ENCODE measurements at places on chromosomes 11 and 22. TPM values are rescaled to one million over a fixed set of nuclear protein-coding genes. Genes with fewer than 3 reads are reported as not detected.

The CABP7 gene
- total RNA-seq, result 1.6 TPM

The TSGA10IP gene
- 5.5 TPM for total RNA-seq

The SUSD2 gene
- 11.9 TPM for total RNA-seq

DNA sequence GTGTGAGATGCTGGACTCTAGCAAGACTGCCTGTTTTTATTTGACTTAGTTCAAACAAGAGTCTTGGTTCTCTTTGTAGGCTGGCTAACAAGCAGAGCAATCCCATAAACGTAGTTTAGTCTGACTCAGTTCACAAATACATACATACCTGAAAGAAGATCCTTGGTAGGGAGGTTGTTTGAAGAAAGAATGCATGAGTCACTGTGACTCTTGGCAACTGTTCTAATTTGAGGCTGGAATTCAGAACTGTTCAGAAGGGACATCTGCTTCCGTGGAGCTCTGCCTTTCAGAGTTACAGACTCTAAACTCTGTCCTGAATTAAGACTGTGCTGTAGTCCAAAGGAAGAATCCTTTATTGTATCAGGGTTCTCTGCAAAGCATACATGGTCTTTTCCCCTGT, 32.2 kb downstream of the C2CD3 start:
- no peak overlapping the region for H3K4me3 ChIP-seq
- no peaks in the 10 kb centered on the region for H3K4me1 ChIP-seq
- no peaks in the 10 kb centered on the region for H3K36me3 ChIP-seq
- DNase-seq, result peak; percentile 20
- H3K27me3 ChIP-seq, result no peaks in the 10 kb centered on the region
- H3K27ac ChIP-seq, result peak overlapping the region; percentile 66

- H3K4me1 ChIP-seq, result no peaks in the 10 kb centered on the region
- no peak for DNase-seq
Measured at GRCh38 chr11:27310182-27310581, 52.8 kb downstream of the CCDC34 start.

DNA sequence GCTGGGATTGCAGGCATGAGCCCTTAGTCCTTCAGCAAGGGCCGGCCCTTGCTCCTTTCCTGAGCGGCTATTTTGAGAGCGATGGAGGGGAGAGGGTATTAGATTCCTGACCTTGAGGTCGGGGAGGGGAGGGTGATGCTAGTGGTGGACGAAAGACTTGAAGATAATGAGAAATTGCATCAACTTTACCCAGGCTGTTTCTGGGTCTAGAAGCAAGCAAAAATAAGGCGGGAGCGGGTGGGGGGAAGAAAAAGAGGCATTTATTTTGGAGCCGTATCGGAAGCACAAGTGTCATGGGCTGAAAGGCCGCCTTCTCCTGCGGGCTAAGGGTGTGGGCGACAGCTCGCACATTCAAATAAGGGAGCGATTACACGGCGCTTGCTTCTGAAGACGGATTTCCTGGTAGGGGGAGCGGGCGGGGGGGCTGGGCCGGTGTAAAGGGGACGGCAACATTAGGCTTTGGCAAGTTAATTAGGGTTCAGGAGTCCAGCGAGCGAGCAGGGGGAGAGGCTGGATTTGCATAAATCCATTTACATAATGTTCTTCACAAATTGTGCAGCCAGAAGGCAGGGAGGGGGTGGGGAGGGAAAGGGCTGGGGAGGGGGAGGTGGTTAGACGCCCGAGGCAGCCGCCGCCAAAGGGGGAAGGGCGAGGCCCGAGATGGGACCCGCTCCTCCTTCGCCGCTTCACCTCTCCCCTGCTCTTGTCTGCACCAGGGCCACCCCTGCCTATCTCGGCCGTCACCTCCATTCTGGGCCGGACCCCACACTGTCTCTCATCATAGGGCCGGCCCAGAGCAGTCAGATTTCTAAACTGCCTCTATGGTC, 245.9 kb downstream of the MIAT start:
- no peaks in the 10 kb centered on the region for H3K36me3 ChIP-seq
- H3K27ac ChIP-seq, result no peak overlapping the region
- DNase-seq, result peak; percentile 30
- H3K4me1 ChIP-seq, result peaks cover 6% of the 10 kb centered on the region
- peaks cover 5% of the 10 kb centered on the region for H3K27me3 ChIP-seq

DNA sequence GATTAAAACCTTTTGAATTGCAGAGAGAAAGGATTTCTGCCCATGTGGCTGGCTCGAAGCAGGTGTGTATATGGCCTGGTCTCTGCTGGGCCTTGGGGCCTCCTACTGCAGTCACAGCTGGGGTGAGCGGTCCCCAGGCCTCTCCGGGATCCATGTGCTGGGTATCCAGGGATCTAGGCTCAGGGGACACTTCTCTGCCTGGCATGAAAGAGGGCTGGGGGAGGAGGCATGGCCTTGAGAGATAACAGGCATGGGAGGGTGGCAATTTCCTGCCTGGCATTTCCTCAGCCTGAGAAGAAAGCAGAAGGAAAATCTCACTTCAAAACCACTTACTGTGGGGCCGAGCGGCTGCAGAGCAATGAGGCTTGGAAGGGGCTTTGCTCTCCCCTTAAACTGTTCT, 20.3 kb upstream of the PARVG start:
- DNase-seq, result no peak
- no peaks in the 10 kb centered on the region for H3K27me3 ChIP-seq
- peaks cover 15% of the 10 kb centered on the region for H3K4me1 ChIP-seq
- no peak overlapping the region for H3K27ac ChIP-seq

GRCh38 chr11:125389339-125390166, 106.5 kb downstream of the FEZ1 start:
- peaks cover 5% of the 10 kb centered on the region for H3K4me1 ChIP-seq
- DNase-seq, result no peak
- no peaks in the 10 kb centered on the region for H3K27me3 ChIP-seq
- no peaks in the 10 kb centered on the region for H3K36me3 ChIP-seq
- no peak overlapping the region for H3K4me3 ChIP-seq

All from testis (tissue), 5 donors.